ENCODE measurements at places on chromosomes 13 and 19.

DNA sequence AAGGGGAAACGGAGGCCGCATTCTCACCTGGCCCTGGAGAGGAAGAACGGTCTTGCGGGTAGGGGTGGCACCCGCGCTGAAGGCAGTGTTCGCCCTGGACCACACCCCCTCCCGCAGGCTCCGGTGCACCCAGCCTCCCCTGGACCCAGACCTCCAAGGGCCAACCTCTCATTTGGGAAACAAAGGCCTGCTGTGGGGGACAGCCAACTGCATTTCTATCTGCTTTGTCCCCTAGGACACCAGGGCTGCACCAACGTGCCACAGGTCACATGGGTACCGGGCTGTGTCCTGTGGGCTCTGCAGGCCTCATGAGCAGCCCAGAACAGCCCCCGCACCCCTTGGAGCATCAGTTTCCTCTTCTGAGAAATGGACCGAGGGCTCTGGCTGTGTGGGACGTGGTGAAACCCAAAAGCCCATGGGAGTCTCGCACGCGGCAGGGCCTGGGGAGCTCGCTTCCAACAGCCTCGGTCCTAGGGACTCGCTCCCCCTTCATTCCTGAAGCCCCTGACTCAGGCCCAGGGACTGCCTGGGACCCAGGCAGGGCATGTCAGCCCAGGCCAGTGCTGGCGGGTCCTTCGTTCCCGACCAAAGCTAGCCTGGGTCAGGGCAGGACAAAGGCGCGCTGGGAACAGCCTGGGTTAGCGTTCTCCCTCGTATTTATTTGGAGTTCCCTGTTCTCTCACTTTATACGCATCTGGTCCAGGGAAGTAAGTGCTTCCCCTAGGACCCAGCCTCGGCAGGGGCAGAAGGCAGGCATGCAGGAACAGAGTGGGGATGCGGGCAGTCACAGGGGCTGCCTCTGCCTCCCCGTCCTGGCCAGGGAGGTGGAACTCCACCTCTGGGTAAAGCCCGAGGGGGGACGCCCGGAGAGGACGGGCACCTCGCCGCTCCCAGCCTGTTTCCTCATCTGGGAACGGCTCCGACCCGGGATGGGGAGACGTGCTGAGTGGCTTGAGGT, 4.6 kb downstream of the TCF3 start:
- DNase-seq, result no peak

DNA sequence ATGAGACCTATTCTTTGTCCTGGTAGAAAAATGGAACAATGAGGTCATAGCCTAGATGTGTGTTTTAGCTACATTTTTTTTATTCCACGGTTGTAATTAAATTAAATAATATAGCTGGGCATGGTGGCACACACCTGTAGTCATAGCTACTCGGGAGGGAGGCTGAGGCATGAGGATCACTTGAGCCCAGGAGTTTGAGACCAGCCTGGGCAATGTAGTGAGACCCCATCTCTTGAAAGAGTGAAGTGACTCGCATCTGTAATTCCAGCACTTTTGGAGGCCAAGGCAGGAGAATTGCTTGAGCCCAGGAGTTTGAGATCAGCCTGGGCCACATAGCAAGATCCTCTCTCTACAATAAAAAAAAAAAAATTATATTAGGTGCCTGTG, 11.7 kb upstream of the CBLC start:
- no peak for DNase-seq

DNA sequence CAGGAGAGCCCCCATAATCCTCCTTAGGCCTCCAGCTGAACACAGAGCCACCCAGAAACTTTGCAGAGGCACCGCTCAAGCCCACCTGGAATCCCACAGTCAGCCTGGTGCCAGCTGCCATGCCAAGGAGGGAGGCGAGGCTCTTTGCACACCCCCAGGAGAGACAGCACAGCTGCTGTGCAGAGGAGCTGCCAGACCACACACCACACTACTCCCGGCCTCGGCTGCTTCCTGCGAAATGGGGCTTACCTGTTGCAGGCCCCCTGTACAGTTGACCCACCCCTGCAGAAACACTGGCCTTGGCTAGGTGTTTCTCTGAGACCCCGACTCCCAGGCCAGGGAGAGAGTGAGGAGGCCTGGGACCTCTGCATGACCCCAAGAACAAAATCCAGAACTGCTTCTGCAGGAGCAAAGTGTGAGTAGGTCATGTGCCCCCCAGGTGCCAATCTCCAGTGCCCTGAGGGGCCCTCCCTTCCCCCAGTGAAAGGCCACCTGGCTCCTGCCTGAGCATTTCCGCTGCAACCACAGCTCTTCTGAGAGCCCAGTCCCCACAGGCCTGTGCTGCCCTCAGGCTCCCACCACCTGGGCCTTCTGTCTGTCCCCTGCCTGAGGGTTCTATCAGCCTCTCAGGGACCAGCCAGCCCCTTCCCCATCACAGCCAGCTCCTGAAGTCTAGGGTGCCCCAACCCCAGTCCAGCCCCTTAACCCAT, 580.4 kb downstream of the UQCRFS1 start:
- DNase-seq, result no peak

GRCh38 chr19:47657719-47658118, 48.8 kb downstream of the BICRA start:
- peak; percentile 2 for DNase-seq

- DNase-seq, result no peak
Measured at GRCh38 chr13:40350283-40350992, 316.0 kb downstream of the FOXO1 start.
